Pancreas (tissue), 10 donors: ENCODE measurements at places on chromosomes 4 and X.

DNA sequence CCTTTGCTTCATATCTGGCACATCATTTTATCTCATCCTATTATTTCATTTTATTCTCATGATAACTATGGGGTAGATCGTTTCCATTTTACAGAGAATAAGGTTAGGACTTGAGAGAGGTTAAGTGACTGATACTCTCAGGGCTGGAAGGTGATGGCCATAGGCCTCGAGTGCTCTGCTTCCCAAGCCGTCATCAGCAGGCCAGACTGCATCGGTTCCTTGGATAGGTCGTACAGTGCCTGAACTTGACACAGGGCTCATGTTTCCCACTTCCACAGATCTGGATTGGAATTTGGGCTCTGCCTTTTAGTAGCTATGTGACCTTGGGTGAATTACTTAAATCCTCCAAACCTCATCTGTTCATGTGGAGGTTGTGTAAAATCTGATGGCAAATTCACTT, 81.4 kb downstream of the TMEM131L start:
- DNase-seq: no peak

GRCh38 chr4:143362349-143363046, 25.8 kb downstream of the GAB1 start:
- no peak for DNase-seq

GRCh38 chrX:115233497-115234455, at the start of gene LRCH2:
LRCH2 (minus strand) TSS chrX:115234096; CDS start chrX:115234041, 55 bp downstream.
- DNase-seq: no peak

DNA sequence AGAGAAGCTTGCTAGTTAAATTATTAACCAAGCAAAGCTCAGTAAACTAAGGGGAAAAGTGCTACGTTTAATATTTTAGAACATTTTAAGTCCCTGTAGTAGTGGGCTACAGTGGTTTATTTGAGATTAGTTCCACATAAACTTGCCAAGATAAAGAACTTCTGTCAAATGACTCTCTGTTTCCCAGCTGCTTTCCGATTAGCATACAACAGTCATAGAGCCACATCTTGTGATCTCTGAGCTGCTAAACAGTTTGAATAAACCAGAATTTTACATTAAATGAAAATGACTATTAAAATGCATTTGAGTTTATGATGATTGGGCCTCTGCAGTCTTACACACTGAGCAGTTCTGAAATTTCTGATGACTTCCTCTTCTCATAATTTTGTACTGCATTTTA, 568.5 kb downstream of the IQCM start:
- DNase-seq: no peak
